ENCODE measurements at places on chromosomes 3 and 15.
A peak's percentile ranks its signal among the peaks of the same experiment; 100 is the strongest.

DNA sequence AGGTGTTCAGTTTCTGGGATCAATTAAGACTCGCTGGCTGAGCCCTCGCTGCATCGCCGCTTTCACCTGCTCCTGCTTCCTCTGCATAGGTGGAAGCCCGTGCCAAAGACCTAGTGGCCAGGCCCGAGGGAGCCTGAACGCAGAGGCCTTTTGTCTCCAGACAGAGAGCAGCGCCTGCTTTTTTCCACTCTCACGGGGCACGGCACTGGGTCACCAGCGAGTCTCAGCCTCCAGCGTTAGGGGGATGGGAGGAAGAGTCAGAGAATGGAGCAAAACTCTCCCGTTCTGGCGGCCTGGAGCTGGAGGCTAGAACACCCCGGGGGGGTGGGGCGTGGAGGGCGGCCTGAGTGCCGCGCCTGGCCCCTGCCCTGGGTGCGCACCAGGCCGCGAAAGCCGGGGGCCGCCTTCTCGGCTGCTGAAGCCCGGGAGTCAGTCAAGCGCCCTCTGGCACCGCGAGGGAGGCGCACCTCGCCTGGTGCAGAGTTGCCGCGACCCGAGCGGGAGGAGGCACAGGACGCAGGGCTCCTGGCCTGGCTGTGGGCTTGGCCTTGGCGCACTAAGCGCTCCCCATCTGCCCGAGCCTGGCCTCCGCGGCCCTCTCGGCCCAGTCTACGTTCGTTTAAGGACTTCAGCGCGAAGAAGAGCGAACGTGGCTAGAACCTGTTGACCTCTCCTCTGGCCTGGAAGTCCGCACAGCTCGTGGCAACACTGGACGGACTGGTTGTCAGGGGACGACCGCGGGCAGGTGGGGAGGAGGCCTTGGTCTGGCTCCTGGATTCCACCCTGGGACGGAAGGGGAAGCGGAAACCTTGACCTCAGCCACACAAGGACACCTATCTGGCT, 21.5 kb downstream of the NR2F2 start:
- no peak for DNase-seq

DNA sequence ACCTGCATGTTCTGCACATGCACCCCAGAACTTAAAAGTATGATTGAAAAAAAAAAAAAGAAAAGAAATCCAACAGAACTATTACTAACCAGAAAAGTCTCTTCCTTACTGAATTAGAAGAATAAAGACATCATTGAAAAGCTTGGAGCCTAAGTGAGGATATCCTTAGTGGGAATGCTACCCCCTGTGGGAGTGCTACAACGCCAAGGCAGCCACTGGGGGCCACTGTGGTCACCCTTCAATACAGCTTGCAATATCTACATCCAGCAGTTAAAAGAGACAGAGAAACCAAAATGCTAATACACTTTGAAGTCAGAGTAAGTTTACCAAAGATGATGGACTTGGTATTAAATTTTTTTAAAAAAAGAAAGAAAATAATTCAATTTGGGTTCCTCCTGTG, 292.0 kb downstream of the PLCL2 start:
- DNase-seq: no peak

GRCh38 chr3:187845826-187846225, 100.6 kb upstream of the BCL6 start:
- no peak for DNase-seq

GRCh38 chr15:57525581-57525980, 66.1 kb upstream of the MYZAP start:
- no peak for DNase-seq

GRCh38 chr3:58237941-58238681, 519 bp downstream of the ABHD6 start:
- peak; percentile 18 for DNase-seq

DNA sequence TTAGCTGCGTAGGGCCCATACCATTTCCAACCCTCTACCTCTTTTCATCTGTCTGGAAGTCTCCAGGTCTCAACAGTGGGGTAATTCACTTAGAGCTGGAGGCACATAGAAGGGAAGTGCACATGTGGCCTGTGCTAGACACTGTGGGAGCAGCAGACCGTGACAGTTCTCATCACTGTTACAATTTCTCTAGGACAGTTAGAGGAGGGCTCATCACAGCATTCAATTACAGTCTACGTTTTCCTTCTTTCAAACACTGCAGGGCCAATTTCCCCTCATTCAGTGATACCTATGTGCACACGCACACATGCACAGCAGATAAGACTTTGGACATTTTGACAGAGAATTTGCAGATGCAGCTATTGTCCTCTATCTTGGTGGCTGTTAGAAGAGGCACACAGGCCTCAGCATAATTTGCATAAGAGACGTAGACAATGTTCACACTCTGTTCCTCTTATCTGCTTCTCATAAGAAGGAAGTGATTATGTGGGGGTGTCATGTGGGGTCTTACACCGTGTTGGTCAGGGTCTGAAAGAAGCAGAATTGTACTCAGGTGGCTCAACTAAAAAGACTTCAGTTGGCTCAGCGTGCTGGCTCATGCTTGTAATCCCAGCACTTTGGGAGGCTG, 12.6 kb upstream of the HRG start:
- no peak for DNase-seq

GRCh38 chr3:12195231-12195630, 36.5 kb upstream of the TIMP4 start:
- no peak for DNase-seq

- DNase-seq: no peak
Measured at GRCh38 chr15:83204697-83205096, 2.9 kb downstream of the HDGFL3 start.

DNA sequence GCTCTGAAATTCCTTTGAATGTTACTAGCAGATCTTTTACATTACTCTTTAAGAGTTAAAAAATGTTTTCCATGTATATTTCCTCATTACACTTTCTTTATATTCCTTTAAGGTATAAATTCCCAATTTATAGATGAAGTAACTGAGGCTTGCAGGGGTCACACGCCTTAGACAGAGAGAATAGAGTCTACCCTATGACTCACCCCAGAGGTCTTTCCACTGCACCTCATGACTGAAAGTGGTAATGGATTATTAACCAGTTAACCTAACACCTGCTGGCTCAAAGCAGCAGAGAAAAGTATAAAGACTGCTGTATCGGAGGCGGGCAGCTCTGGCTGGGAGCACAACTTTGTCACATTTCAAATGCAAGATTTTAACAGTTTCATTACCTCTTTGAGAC, 37.7 kb downstream of the LDHAL6B start:
- no peak for DNase-seq

Data from T-cell (primary cell).